ENCODE measurements at places on chromosomes 3 and 15. TPM values are rescaled to one million over a fixed set of nuclear protein-coding genes. Genes with fewer than 3 reads are reported as not detected.

Gene KBTBD13
- not detected for total RNA-seq

DNA sequence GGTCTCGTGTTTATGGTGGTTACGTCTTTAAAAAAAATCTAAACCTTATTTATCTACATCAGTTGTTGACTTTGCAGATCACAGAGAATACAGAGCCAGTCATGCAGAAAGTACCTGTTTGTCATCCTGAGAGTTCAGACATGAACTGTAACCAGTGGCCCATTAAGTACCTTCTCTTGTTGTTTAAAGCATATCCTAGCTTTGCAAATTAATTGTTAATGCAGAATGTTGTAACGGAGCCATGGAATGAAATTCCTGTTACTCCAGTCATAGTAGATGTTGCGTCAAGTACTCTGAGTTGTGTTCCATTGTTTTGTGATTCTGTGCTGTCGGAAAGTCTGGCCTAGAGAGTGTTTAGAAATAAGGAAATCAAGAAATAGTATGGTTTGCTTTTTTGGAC is 205.2 kb downstream of the RBMS3 start:
- DNase-seq = no peak

GRCh38 chr3:95474338-95474737 is 1340.1 kb upstream of the EPHA6 start:
- DNase-seq = no peak

DNA sequence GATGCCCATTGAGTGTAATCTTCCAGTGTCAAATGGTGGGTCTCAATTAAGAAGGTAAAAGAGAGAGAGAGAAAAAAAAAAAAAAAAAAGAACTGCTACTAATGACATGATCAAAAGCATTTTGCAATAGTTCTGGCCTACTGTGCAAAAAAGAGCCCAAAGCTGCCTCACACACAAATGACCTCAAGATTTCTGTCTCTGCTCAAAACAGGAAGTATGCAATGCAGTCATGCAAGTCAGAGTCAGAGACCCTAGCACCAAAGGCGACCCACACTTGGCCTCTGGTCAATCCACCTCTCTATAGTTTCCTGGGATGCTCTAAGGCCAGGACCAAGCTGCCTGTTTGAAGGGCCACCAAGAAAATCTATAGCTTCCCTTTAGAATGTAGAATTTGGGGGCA is 323.5 kb downstream of the VPS13C start:
- no peak for DNase-seq

Gene C3orf20
- not detected for total RNA-seq

DNA sequence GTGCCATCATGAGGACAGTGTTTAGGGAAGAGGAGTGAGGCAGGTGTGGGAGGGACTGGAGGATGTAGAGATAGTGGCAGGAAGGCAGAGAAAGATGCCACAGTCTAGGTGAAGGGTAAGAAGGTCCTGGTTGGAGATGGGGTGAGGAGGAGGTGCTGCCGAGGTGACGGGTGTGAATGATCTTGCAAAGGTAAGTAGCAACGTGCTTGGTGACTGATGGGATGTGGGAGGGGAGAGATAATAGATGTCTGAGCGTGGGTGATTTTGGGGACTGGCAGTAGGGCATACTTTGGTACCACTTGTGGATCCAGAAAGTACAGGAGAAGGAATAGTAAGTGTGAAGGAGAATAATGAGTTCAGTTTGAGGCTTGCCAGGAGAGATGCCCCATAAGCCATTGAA is 27.2 kb downstream of the EPHB3 start:
- DNase-seq = no peak

DNA sequence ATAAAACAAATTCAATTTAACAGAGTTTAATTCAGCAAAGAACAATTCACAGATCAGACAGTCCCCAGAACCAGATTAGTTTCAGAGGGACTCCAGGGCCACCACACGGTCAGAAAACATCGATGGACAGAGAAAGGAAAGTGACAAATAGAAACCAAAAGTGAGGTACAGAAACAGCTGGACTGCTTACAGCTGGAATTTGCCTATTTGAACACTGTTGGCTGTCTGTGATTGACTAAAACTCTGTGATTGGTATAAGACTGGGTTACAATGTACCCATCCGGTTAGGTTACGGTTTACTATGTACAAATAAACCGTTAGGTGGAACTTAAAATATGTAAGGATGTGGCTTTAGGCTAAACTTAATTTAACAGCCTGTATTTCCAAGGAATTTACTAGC is 30.3 kb downstream of the MOBP start:
- no peak for DNase-seq

DNA sequence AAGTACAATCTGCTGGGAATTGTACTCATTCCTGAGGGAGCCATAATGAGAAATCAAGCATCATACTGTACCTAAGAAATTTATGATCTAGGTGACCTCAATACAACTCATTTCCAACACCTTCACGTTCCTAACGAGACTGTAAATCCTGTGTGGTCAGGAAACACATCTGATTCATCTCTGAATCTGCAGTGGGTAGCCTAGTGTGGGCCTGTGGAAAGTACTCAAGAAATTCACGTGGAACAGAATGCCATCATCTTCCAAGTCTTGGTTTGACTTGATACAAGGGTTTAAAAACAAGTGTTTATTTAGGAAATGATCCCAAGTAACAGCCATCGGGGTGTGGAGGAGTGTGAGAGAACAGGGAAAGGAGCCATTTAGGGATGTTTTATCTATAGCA is 568.9 kb downstream of the EDEM1 start:
- no peak for DNase-seq

All from activated naive CD8-positive, alpha-beta T cell treated with anti-CD3 and anti-CD28 coated beads for 36 hours (primary cell).